Stimulated activated CD4-positive, alpha-beta T cell treated with anti-CD3 and anti-CD28 coated beads, TNF-alpha, amount 100 ng/mL, for 4 hours (primary cell): ENCODE measurements at places on chromosomes 2 and 18.

- DNase-seq = no peak
Measured at GRCh38 chr2:7358865-7359447, 441.7 kb downstream of the RNF144A start.

DNA sequence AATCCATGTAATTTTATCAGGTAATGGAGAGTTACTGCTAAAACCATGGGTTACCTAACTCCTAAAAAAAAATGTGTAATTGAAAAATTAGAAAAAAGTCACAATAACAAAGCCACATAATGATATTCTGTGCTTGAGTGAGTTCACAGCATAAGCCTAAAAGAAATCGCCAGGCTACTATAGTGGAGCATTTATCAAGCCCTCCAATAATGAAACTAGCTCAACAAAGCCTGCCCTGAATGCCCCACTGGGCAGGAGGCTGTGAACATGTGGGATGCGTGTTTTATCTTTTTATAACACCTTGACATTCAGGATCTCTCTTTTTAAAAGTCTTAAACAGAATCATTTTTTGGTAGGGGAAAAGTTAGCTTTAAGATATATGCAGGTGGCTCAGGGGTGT is 86.3 kb downstream of the KCTD18 start:
- DNase-seq = no peak

DNA sequence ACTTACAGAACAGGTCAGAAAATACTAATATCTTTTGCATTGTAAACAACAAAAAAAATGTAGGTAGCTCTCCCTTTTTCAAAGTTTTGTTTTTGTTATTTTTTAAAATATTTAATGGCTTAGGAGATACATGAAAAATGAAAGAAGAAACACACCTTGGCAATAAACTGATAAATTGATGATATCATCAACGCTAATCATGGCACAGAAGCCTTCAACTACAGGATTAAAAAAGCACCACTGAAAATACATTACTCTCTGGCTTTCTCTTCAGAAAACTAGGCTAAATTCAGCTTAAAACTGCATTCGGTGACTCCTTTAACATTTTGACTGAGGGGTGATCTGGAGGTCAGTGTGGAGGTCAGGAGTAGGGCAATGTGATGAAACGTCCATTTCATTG is 1018.8 kb upstream of the FANCL start:
- no peak for DNase-seq

DNA sequence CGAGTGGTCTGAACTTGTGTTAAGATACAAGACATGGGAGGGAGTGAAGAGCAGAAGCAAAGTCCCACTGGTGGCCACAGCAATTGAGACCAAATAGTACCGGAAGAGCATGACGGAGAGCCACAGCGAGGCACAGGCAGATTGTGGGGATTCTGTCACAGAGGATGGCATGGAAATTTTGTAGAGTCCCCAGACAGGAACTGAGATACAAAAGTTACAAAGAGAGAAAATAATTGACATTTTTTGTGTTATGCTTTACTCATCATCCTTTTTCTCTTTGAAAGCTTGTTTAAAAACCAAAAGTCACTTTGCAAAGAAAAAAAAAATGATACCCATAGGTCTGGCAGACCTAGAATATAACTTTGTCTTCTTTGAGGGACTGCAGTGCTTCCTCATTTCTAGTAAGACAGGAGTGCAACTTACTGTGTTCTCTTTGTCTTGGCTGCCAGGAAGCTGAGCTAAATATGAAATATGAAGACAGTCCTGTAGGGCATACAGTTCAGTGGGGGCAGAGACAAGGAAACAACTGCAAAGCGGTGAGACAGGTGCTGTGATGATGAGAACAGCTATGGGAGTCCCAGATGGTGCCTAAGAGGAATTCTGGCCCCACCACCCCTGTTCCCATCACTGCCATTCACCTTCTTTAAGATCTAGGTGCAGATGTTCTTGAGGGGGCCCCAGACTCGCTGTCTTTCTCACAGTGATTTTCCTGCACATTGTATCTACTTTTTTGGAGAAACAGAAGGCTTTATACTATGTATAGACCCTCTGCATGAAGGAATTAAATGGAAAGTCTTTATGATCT is 5.2 kb downstream of the ARHGAP25 start:
- no peak for DNase-seq

- DNase-seq = no peak
Measured at GRCh38 chr2:172861098-172861497, 125.5 kb downstream of the RAPGEF4 start.

DNA sequence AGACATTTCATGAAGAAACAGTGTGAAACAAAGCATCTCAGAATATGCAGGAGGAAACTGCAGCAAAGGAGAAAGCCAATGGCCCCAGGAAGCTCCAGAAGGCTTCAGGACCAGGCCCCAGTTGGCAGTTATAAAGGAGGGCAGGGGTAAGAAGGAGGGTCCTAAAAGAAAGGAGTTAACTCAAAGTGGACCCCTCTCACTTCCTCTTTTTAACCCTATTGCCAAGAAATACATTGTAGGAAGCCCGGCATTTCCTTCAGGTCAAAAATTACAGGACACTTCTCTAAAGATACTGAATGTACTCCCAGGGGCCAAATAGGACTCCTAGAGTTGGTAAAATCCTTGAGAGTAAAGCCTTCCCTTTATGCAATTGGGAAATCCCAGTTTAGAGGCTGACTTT is 77.1 kb upstream of the TGFA start:
- DNase-seq = no peak

- no peak for DNase-seq
Measured at GRCh38 chr18:22713511-22713910, 219.6 kb upstream of the RBBP8 start.

DNA sequence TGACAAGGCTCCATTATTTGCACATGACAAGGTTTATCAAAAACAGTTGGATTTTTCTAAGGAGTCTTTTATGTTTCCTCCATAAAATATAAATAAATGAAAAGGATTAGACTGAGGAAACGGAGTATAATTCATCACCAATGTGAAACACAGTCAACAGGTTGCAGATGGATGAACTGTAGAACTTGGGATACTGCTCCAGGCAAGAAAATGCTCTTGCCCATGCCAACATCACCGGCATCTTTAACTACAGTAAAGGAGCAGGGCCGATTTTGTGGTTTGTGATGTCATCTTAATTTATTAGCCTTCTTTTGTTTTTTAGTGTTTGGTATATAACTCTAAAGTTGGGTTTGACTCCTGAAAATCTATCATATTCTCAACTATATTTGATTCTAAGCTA is 577.3 kb downstream of the EPHA4 start:
- DNase-seq = no peak

GRCh38 chr2:9310798-9311197 is 104.2 kb downstream of the ASAP2 start:
- DNase-seq = no peak

DNA sequence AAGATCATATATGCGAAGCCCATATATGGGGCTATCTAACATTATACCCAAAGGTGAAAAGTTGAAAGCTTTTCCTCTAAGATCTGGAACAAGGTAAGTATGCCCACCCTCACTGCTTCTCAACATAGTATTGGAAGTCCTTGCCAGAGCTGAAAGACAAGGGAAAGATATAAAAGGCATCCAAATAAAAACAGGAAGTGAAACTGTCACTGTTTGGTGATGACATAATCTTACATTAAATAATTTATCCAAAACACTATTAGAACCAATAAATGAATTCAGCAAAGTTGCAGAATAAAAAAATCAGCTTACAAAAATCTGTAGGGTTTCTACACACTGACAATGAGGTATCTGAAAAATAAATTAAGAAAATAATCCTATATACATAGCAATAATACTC is 205.8 kb downstream of the INSIG2 start:
- no peak for DNase-seq

- DNase-seq = no peak
Measured at GRCh38 chr2:180190851-180191250, 183.8 kb upstream of the CWC22 start.

DNA sequence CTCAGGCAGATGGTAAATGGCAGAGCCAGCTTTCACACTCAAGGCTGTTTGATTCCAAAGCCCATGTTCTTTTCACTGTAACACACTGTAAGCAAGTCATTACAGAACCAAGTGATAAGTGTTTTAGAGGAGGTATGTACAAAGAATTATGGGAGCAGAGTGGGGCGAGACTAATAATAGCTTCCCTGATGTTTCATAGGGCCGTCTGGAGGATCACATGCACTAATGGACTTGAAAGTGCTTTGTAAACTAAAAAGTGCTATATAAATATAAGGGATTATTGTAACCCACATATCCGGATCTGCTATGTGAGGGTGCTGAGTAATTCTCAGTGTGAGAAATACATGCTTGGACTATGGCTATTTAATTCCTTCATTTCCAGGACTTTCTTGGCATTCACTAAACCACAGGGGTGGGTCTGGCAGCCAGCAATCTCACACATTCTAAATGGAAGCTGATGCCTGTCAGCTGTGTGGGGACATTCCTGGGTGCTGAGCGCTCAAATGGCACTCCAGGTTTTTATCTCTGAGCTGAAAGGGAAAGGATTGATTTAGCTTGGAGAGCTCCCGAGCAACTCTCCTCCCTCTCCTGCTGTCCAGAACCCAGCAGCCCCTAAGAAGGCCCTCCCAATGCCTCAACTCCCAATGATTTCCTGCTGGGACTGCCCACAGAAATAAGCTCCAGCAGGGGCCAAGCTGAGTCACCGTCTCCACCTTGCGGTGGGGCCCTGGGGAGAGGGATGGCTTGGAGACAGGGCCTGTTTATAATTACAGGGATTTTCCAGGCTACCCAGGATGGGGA is 222.8 kb downstream of the SOX11 start:
- no peak for DNase-seq

DNA sequence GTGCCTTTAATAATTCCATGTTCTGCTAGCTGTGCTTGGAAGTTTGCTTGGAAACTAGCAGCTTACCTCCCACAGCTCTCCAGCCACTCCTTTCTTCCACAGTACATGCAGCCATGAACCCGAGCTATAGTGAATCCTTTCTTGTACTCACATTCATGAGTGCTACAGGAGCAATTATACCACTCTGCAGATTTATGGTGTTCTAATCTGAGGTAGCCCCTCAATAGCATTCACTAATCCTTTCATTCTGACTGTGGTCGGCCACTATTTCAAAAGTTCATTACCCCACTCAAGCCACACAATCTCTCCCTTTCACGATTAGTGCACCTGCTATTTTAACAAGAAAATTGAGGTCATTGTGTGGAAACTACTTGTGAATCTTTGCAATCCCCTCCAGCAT is 53.2 kb downstream of the CSRNP3 start:
- DNase-seq = no peak

DNA sequence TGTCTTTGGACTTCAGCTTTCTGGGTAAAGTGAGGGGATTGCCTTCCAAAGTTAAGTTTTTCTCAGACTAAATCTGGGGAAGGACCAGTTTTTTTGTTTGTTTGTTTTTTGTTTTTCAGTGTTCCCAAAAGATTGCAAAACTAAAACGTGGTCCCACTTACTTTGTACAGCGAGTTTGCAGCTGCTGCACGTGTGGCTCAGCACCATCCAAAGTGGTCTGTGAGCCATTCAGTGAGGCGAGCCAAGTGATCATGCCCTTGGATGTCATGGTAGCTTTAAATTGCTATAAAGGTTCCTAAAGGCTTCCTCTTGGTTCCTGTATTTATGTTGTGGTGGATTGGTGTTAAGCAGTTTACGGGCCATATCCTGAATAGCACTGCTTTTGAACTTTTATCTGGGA is 23.0 kb downstream of the TET3 start:
- no peak for DNase-seq

DNA sequence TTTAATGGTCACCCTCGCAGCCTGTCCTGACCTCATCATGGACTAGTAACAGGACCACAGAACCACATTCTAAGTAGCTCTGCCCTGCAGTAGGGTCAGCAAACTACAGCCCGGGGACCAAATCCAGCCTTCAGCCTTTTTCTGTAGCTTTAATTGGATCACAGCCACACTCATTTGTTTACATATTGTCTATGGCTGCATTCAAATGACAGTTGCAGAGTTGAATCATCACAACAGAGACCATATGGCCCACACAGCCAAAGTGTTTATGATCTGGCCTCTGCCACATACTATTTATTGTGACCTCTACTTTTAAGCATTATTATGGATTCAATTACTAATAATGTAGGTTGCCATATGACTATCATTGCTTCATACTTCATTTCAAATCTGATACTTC is 47.7 kb downstream of the MAP3K19 start:
- DNase-seq = no peak

- no peak for DNase-seq
Measured at GRCh38 chr2:26581991-26582842, 58.9 kb downstream of the CIB4 start.
